ENCODE measurements at places on chromosomes 2 and 18. TPM values are rescaled to one million over a fixed set of nuclear protein-coding genes. Genes with fewer than 3 reads are reported as not detected.

- no peak overlapping the region for H3K27ac ChIP-seq
- H3K4me1 ChIP-seq: no peaks in the 10 kb centered on the region
- DNase-seq: no peak
- no peak overlapping the region for H3K4me3 ChIP-seq
- no peaks in the 10 kb centered on the region for H3K36me3 ChIP-seq
Observed at GRCh38 chr2:105517814-105518705, 119.2 kb upstream of the FHL2 start.

- no peaks in the 10 kb centered on the region for H3K27me3 ChIP-seq
- no peak overlapping the region for H3K4me3 ChIP-seq
- H3K27ac ChIP-seq: no peak overlapping the region
Observed at GRCh38 chr2:67437114-67437513, 40.0 kb downstream of the ETAA1 start.

DNA sequence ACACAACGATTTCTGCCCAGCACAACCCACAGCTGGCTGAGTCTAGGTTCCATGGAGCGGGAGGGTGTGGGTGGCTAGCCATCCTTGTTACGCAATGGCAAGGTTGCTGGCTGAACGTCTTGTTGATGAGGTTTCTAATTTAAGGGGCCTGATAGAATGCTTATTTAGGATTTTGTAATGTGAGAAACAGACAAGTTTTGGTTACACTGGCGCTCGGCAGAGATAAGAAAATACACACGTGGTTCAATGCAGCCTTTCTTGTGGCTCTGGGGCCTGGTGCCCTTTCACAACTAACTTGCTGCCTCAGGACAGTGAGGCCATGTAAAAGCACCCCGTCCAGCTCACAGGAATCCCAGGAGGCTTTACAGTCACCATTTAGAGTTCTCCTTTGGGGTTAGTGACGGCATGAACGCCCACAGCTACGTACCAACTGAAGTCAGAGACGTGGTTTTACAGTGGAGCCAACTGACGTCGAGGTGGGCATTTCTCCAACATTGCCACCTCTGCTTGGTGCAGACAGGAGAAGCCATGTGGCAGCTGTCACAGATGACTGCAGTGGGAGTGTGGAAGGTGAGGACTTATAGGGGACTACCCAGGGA lies 29.7 kb upstream of the PIEZO2 start:
- no peaks in the 10 kb centered on the region for H3K27me3 ChIP-seq
- no peaks in the 10 kb centered on the region for H3K36me3 ChIP-seq
- no peaks in the 10 kb centered on the region for H3K4me1 ChIP-seq
- no peak for DNase-seq
- H3K4me3 ChIP-seq: no peak overlapping the region

DNA sequence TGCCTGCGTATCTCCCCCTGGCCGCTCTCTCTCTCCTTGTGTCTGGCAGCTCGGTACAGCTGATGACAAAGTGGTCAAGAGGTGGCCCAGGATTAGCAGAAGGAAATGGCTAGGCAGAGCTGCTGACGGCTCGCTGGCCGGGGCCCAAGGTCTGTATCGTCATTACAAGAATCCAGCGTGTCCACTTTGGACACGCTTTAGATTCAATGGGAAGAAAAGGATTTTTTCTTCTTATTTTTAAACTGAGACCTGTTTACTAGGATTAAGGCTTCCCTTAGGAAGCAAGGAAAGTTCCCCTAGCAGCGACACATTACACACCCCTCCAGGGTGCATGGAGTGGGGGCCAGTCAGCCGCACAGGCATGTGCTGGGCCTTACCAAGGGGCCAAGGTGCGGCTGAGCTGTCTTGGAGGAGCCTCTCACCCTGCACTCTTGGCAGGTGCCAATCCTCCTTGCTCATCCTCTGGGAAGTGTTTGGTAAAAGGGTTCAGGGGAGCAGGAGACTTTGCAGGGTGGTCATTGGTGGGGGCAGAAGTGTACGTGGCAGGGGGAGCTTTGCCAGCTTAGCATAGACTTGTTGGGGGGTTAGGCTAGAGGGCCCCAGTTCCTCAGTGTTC lies 76.8 kb downstream of the POLR1A start:
- DNase-seq: no peak
- H3K36me3 ChIP-seq: peaks cover 23% of the 10 kb centered on the region
- no peak overlapping the region for H3K27ac ChIP-seq
- H3K27me3 ChIP-seq: no peaks in the 10 kb centered on the region
- H3K4me1 ChIP-seq: no peaks in the 10 kb centered on the region

DNA sequence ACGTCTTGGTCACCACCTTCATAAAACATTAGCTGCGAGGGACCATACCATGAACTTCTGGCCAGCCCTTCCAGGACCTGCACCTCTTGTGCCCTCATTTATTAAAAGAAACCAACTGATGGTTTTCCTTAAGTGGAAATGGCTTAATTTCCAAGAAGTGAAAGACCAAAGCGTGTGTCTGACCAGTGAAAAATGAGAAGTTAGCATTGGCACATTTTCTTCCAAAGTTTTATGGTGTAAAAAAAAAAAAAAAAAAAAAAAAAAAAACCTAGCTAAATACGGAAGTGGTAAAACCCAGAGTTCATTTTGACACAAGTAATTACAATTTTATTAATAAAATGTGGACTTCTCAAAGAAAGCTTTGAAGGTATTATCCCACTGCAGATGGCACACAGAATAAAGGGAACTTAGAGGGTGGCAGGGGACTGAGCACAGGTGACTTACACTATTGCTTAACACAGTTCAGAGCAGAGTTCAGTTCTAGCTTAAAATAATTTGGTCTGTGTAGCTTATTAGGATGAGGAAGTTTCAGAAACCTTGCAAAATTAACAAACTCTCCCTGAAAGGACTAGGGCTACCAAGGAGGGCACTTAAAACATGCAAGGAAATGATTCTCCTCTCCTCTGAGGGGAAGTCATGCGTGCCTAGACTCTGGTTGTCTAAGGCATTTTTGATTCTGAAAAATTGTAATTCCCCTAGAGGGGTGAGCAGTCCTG lies 42.2 kb upstream of the EPG5 start:
- H3K4me1 ChIP-seq: no peaks in the 10 kb centered on the region
- H3K4me3 ChIP-seq: no peak overlapping the region
- H3K36me3 ChIP-seq: no peaks in the 10 kb centered on the region
- no peak overlapping the region for H3K27ac ChIP-seq
- no peaks in the 10 kb centered on the region for H3K27me3 ChIP-seq
- no peak for DNase-seq

DNA sequence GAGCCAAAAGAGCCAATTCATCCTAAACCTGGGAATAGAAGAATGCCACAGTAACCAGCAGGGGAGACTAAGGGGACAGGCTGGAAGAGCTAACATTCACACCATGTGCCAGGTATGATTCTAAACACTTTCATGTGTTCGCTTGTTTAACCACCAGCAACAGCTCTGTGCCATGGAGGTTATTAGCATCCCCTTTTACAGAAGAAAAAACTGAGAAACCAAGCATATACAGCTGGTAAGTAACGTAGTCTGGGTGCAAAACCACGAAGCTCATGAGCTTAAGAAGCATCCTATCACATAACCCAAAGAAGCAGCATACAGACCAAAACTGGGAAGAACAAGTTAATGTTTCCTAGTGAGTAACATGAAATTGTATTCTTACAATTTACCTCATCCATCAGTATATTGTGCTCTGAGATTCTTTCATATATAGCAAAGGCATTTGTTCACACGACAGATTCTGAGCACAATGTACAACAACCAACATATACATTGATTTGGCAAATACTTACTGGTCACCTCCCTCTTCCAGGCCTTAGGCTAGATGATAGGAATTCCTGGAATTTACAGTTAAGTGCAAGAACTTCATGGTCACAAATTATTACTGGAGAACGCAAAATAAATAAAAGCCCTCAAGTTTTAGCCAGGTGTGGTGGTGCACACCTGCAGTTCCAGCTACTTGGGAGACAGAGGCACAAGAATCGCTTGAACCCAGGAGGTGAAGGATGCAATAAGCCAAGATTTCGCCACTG lies 36.5 kb upstream of the HNRNPA3 start:
- H3K27me3 ChIP-seq: no peaks in the 10 kb centered on the region
- H3K36me3 ChIP-seq: no peaks in the 10 kb centered on the region

GRCh38 chr2:127624756-127625571 lies 21.0 kb upstream of the GPR17 start:
- H3K4me3 ChIP-seq: no peak overlapping the region
- no peaks in the 10 kb centered on the region for H3K4me1 ChIP-seq
- no peaks in the 10 kb centered on the region for H3K27me3 ChIP-seq
- no peak overlapping the region for H3K27ac ChIP-seq

DNA sequence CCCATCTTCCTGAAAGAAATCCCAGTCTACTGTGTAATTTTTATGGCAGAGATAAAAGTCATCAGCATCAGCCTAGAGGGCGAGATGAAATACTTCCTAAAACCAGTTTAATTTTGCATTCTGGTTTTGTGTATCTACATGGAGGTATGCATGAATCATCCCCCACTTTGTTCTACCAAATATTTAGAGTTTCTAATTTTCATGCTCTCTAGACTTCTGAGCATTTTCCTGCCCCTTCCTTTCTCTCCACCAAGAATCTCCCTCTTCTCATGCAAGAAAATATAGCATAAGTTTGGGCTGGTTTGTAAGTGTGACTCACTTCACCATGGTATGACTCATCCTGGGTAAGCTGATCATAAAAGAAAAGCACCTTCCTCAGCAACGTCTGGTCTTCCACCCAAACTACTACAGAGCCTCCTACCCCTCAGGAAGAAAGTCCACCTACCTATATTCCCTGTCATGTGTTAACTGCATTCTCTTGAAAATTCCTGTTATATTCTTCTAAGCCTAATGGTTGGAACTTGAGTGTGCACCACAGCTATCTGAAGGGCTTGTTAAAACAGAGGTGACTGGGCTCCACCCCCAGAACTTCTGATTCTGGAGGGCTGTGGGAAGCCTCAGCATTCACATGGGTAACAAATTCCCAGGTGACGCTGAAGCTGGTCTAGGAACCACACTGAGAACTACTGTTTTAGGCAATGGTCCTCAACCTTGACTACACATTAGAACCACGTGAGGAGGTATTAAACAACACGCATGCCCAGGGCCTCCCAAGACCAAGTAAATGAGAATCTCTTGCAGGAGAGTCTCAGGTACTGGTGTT lies 37.4 kb upstream of the RAPGEF4 start:
- H3K36me3 ChIP-seq: no peaks in the 10 kb centered on the region
- no peaks in the 10 kb centered on the region for H3K27me3 ChIP-seq
- H3K4me1 ChIP-seq: no peaks in the 10 kb centered on the region
- DNase-seq: no peak
- H3K4me3 ChIP-seq: no peak overlapping the region

GRCh38 chr2:64837925-64838641 lies 151.1 kb upstream of the SLC1A4 start:
- no peaks in the 10 kb centered on the region for H3K4me1 ChIP-seq
- H3K27me3 ChIP-seq: no peaks in the 10 kb centered on the region
- H3K27ac ChIP-seq: no peak overlapping the region
- no peak for DNase-seq
- H3K4me3 ChIP-seq: no peak overlapping the region

GRCh38 chr2:181784556-181784955 lies 104.2 kb upstream of the NEUROD1 start:
- DNase-seq: no peak
- no peak overlapping the region for H3K27ac ChIP-seq
- no peaks in the 10 kb centered on the region for H3K36me3 ChIP-seq
- no peaks in the 10 kb centered on the region for H3K27me3 ChIP-seq

The CFC1 gene
- total RNA-seq: not detected

The ST6GAL2 gene
- 25.7 TPM for total RNA-seq

The SERPINB12 gene
- total RNA-seq: not detected

Measured in GM23338 (cell line).